ENCODE measurements at places on chromosomes 6 and 20.

- no peak for DNase-seq
These were observed 1.0 kb downstream of the PCIF1 start for GRCh38 chr20:45935416-45936046.

GRCh38 chr6:40631744-40632143 is 44.6 kb upstream of the LRFN2 start:
- no peak for DNase-seq

DNA sequence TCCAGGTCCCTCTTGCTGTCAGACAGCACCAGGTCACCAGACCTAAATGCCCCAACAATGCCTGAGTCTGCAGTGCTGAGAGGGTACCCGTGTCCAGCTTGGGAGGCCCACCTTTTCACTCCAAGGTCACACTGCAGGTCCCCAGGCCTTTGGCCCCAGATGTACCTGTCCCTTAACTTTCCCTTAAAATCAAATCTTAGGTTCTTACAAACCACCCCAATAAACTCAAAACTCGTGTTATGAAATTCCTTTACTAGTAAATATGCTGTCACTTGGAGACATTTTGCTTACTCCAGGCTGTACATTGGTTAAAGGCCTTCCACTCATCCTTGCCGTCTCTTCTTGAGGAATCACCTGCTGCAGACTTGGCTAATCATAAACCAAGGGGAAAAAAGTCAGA is 165.7 kb upstream of the RREB1 start:
- DNase-seq, result no peak

- no peak for DNase-seq
These were observed 246.8 kb upstream of the EXOC2 start for GRCh38 chr6:939526-940252.

GRCh38 chr20:22374678-22375590 is 209.4 kb downstream of the FOXA2 start:
- no peak for DNase-seq

GRCh38 chr20:7950387-7950786 is 10.1 kb upstream of the HAO1 start:
- no peak for DNase-seq

- no peak for DNase-seq
These were observed 61.0 kb downstream of the SMLR1 start for GRCh38 chr6:130888246-130888645.

DNA sequence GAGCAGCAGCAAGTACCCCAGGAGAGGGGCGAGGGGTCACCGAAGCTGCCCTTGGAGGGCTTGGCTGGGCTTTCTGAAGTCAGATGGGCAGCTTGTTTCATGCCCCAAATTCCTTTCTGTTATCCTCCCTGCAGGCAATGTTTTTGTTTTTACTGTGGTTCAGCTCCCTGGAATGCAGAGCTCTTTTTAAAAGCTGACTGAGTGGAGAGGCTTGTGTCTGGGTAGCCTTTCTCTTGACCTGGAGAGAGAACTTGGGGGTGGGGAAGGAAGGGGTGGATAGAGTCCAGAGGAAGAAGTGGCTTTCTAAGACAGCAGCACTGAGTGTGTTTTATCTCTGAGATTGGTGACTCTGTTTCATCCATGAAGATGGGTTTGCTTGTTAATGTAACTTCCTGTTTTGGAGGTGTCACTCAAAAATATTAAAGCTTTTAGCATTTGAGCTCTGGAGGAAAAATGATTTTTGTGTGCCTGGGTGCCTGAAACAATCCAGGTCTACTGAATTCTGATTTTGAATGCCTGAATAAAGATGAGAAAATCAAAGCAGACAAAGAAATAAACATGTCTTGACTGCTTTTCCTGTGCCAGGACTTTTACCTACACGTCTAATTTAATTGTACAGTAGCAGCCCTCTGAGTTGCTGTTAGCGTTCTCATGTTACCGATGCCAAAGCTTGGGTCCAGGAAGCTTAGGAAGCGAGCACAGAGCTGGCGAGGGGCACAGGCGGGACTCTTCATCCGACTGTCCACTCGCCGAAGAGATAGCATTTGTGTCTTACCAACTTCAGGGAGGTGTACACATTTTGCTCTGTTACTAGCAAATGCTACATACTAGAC is 78.2 kb upstream of the EEF1E1 start:
- no peak for DNase-seq

DNA sequence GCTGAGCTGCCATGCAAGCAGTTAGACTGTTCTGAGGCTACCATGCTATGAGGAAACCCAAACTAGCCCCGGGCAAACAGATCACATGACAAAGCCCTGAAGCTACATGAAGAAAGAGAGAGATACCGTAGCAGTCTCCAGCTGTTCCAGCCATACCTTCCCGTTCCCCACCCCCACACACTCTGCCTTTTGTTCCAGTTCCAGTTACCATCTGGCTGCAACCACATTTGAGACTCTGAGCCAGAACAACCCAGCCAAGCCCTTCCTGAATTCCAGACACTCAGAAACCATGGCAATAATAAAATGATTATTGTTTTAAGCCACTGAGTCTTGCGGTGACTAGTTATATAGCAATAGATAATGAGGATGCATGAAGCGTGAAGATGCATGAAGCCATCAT is 28.3 kb downstream of the RIN2 start:
- DNase-seq, result no peak

- DNase-seq, result no peak
These were observed 5.6 kb downstream of the RPP21 start for GRCh38 chr6:30350524-30350923.

DNA sequence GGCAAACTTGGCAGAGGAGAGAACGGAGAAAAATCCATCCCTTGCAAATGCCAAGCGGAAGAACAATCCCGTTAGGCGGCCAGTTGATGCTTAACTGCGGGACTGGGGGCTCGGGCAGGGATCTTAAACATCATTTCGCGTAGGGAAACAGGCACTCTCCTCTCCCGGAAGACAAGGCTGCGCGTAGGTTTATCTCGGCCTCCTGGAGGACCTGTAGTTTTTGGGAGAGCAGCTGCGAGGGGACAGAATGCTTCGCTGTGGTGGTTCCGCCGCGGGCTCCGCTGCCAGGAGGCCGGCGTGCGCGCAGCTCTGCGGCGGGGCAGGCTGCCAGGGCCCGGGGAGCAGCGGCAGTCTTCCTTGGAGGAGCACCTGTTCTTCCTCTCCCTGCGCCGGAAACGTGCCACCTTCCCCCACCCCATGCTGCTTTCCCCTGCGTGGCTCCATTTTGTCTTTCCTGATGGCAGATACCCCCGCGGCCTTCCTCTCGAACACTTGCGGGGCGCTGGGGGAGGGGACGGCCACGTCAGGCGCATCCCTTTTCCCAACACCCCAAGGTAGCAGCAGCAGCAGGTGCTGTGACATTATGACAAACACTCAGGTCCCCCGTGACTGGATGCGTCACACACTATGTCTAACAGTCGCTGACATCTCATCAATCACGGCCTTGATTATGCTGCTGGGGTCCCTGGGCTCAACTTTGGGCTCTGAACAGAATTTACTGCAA is 230.7 kb upstream of the BTBD3 start:
- DNase-seq, result no peak

DNA sequence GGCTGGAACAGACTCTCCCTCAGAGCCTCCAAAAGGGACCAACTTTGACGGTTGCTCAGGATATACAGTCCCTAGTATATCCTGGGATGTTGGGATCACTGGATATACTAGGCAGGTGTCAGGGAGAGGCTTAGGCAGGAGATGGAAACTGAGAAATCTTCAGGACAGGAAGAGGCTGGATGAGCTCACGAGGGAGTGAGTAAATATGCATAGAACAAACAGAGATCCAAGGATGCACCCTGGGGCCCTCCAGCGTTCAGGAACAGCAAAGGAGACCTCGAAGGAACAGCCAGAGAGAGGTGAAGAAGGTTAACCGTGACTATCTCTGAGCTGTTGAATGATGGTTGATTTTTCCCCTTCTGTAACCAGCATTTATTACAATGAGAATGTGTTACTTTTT is 191.3 kb downstream of the BMP7 start:
- no peak for DNase-seq

DNA sequence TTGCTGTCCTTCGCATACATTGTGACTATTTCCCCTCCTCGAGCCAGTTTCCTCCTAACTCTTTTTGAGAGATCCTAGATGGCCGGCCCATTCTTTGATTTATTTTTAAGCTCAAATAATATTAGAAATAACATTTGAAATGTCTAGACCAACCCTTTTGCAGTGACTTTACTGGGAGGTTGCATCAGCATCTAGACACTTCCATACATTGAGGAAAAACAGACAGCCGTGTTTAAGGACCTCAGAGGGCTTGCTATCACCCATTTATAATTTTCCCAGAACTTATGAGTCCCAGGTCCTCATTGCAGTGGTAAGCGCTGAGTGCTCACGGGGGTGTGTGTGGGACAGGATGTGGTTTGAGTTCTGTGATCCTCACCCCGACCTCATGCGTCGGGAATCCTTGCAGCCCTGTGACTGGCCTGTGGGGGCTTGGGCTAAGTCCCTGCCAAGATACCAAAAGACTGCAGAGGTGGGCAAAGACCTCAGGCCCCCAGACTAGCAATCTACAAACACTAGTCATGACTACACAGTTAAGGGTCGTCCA is at the start of gene GPX5:
Gene GPX5, plus strand, starts transcription at position 386 of the 544 bp plus-strand sequence. Its CDS starts 133 bp downstream, at position 519.
- DNase-seq, result no peak

DNA sequence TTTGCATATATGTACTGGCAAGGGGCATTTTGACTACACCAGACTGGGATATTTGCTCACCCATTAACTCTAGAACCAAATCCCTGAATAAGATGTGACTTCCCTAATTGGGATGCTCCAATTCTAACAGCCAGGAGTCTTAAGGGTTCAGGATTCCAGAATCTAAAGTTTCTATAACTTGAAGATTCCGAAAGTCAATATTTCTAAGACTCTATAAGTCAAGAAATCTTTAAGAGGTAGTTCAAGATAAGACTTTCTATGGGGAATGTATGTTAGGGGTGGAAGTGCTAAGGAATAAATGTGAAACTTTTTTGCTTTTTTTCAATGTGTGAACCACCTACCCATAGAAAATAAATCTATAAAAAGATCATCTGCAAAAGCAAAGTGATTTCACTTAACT is 42.7 kb upstream of the BLCAP start:
- no peak for DNase-seq

DNA sequence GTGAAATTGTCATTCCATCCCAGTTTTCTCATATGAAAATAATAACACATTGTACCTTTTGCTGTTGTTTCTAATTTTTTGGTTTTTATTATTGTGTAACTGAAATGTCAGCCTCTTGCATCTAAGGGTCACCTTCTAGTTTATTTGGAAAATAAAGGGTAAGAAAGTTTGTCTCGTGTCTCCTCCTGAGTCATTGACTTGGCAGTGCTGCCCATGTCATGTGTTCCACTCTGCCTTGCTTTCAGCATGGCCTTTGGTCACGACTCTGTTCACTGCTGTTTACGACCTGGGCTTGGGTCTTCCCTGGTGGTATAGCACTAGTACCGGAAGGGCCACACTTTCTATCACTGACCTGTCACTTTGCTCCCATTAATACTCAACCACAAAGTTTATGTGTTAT is 171.4 kb upstream of the RSPO3 start:
- no peak for DNase-seq

GRCh38 chr20:760751-761417 is 7.4 kb downstream of the SLC52A3 start:
- DNase-seq, result no peak

- no peak for DNase-seq
These were observed 261.5 kb downstream of the EYA4 start for GRCh38 chr6:133502441-133503335.

- DNase-seq, result no peak
These were observed 282.1 kb upstream of the BMP2 start for GRCh38 chr20:6485351-6485750.

DNA sequence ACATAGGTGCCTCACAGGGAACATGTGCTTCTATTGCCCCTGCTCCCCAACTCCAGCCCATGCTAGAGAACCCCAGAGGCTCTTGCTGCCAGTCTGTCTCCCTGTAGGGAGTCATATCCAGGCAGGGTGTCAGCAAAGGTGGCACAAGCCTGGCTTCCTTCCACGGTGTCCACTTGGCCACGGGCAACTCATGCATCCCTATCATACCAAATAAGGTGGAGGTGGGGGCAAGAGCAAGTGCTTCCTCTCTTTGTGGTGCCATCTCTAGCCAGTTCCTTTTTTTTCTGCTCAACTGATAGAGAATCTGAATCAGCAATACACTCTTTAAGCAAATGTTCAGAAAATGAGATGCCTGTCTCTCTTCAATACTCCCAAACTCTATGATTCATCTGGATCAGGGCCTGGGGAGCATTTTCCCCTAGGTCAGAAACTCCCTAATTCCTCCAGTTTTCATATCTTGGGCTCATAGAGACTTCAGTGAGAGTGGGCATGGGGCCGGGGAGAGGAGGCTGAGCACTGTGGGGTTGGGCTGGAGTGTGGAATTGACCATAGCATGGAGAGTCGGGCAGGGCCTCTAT is 105.1 kb upstream of the GPR6 start:
- DNase-seq, result no peak
